ENCODE measurements at places on chromosomes 5 and 9. TPM values are rescaled to one million over a fixed set of nuclear protein-coding genes. Genes with fewer than 3 reads are reported as not detected.

PAEP gene
- 0.20 TPM for polyA plus RNA-seq

DPYSL3 gene
- 30.3 TPM for polyA plus RNA-seq

LAMC3 gene
- polyA plus RNA-seq, result 35.6 TPM

BARHL1 gene
- polyA plus RNA-seq, result 0.12 TPM

DNA sequence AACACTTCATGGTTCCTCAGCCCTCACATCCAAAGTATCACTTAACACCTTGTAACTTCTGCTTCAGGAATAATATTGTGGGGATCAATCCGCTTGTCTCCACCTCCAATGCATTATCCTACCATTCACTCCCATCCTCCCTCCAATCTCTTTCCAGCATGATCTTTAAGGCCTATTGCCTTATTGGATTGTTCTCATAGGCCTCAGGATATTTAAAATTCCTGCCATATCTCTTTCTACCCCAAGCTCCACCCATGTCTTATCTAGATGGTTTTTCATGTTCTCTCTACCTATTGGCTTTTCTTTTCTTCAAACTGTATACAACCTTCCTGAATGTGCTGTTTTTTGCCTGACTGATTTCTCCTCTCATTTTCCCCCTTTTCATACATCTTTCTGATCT lies 7.2 kb downstream of the KDM4C start:
- no peak for DNase-seq
